ENCODE measurements at places on chromosomes 11 and 22. TPM values are rescaled to one million over a fixed set of nuclear protein-coding genes. Genes with fewer than 3 reads are reported as not detected.

ARHGAP32 gene
- total RNA-seq = 14.5 TPM

DBX1 gene
- total RNA-seq = not detected

LDLRAD3 gene
- total RNA-seq = 28.5 TPM

OR51E2 gene
- not detected for total RNA-seq

CLCF1 gene
- 12.6 TPM for total RNA-seq

FIBIN gene
- not detected for total RNA-seq

ST3GAL4 gene
- 25.9 TPM for total RNA-seq

CNGA4 gene
- not detected for total RNA-seq

TRIM64C gene
- total RNA-seq = not detected

JHY gene
- total RNA-seq = 2.8 TPM

CST6 gene
- not detected for total RNA-seq

KRTAP5-10 gene
- 0.23 TPM for total RNA-seq

GNAZ gene
- 0.21 TPM for total RNA-seq

CD248 gene
- 2.9 TPM for total RNA-seq
